Frontal cortex (tissue), 4 donors: ENCODE measurements at places on chromosomes 3 and 15. TPM values are rescaled to one million over a fixed set of nuclear protein-coding genes. Genes with fewer than 3 reads are reported as not detected.

MAP1A gene
- 24.5 TPM for total RNA-seq

GOLGA8R gene
- 0.82 TPM for total RNA-seq

WDR49 gene
- 10.6 TPM for total RNA-seq

RHCG gene
- total RNA-seq = 4.1 TPM

PLA2G4F gene
- not detected for total RNA-seq

SMCO1 gene
- total RNA-seq = not detected

MUC4 gene
- total RNA-seq = 0.41 TPM

CDV3 gene
- total RNA-seq = 117 TPM

ALPK3 gene
- total RNA-seq = 0.82 TPM

TEX55 gene
- total RNA-seq = not detected

BMF gene
- total RNA-seq = 2.9 TPM

PIK3CB gene
- 28.9 TPM for total RNA-seq
